ENCODE measurements at places on chromosomes 7 and 10. TPM values are rescaled to one million over a fixed set of nuclear protein-coding genes. Genes with fewer than 3 reads are reported as not detected.

DNA sequence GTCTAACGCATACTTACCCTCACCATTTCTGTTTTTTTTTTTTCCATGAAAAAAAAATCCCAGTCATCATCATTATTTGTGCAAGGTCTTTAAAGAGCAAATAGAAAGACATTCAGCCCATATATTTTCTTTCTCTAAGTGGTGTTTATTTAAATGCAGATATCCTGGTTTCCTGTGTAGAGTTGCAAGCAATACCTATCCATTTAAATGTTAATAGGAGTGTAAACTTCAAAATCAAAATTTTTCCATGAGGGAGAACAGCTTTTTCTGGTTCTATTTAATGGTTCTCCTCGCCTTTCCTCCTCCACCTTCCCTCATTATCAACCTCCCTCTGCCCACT lies 120.1 kb upstream of the AGK start:
- H3K4me3 ChIP-seq = no peak overlapping the region
- H3K27ac ChIP-seq = no peak overlapping the region
- H3K27me3 ChIP-seq = no peaks in the 10 kb centered on the region
- no peaks in the 10 kb centered on the region for H3K4me1 ChIP-seq

DNA sequence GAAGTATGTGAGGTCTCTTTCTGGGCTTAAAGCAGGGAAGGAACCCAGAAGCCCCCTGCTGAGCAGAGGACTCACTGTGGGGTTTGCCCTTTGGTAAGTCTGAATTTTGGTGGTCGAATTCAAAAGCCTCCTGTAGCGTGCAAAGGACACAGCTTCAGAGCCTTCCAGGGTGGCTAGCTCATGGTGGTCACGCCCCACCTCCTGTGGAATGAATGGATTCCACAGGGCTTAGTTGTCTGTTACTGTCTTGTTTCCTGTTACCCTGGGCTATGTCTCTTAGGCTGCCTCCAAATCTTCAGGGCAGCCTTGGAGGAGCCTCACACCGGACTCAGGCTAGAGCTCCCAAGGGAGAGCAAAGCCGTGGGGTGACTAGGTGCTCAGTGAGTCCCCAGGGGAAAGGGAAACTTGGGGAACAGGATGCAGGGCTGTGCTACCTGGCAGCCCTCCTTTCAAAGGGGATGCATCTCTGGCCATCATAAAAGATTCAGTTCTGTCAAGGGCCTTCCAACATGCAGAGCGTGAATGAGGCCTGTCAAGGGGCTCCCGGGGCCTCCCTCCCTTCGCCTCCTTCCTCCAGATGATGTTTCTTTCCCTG lies 211.7 kb downstream of the CCSER2 start:
- DNase-seq = no peak
- no peak overlapping the region for H3K27ac ChIP-seq
- H3K4me1 ChIP-seq = peaks cover 7% of the 10 kb centered on the region
- peak overlapping the region; percentile 43 for H3K4me3 ChIP-seq
- peaks cover 6% of the 10 kb centered on the region for H3K27me3 ChIP-seq

GRCh38 chr10:11581213-11581612 lies 30.2 kb downstream of the USP6NL start:
- no peaks in the 10 kb centered on the region for H3K36me3 ChIP-seq
- H3K4me3 ChIP-seq = no peak overlapping the region
- no peak for DNase-seq
- no peaks in the 10 kb centered on the region for H3K27me3 ChIP-seq
- H3K4me1 ChIP-seq = no peaks in the 10 kb centered on the region

DNA sequence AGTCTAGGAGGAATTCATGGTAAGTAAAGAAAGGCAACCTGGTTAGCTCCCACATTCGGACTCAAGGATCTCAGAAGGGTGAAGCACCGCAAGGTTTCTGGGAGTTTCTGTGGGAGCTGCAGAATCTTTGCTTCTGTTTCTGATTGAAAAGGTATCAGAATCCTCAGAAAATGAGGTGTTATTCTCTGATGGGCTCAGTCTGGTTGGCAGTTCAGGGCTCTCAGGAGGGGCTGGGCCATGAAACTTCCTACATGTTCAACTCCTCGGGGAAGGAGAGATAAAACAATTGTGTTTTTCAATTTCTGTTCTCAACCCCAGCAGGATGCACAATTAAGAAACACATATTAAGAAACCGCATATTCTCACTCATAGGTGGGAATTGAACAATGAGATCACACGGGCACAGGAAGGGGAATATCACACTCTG lies 9.1 kb downstream of the OR2A7 start:
- no peaks in the 10 kb centered on the region for H3K36me3 ChIP-seq
- H3K27ac ChIP-seq = no peak overlapping the region
- no peaks in the 10 kb centered on the region for H3K27me3 ChIP-seq
- no peaks in the 10 kb centered on the region for H3K4me1 ChIP-seq
- DNase-seq = no peak

GRCh38 chr7:143954135-143954534 lies 509 bp upstream of the OR2F1 start:
- no peaks in the 10 kb centered on the region for H3K36me3 ChIP-seq
- H3K4me3 ChIP-seq = no peak overlapping the region
- no peaks in the 10 kb centered on the region for H3K4me1 ChIP-seq

DNA sequence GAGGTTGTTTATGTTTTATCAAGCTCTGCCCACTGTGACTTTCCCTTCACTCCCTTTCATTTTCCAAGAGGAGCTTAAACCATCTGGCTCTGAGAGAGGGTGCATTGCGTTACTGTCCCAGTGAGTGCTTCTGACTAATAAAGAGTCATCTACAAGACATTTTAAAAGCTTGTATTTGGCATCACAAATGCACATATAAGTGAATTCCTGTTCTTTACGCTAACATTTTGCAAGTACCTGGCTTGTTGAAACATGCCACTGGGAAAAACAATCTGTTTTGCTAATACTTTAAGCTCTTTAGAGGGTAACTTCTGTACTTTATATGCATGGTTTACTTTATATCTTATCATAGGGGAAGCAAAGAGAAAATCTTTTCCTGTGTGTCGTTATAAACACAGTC lies 534.6 kb upstream of the POM121L12 start:
- no peak for DNase-seq
- no peak overlapping the region for H3K4me3 ChIP-seq
- no peaks in the 10 kb centered on the region for H3K4me1 ChIP-seq
- no peaks in the 10 kb centered on the region for H3K36me3 ChIP-seq

- peaks cover 6% of the 10 kb centered on the region for H3K4me1 ChIP-seq
- H3K36me3 ChIP-seq = no peaks in the 10 kb centered on the region
- no peak overlapping the region for H3K27ac ChIP-seq
- DNase-seq = no peak
- no peaks in the 10 kb centered on the region for H3K27me3 ChIP-seq
- H3K4me3 ChIP-seq = no peak overlapping the region
Observed at GRCh38 chr7:151311294-151311864, 30.2 kb upstream of the NUB1 start.

GRCh38 chr10:78543749-78544362 lies 510.2 kb downstream of the RPS24 start:
- DNase-seq = peak; percentile 65
- H3K4me3 ChIP-seq = no peak overlapping the region
- no peaks in the 10 kb centered on the region for H3K27me3 ChIP-seq
- H3K4me1 ChIP-seq = peaks cover 33% of the 10 kb centered on the region

GRCh38 chr10:60810437-60811182 lies 32.3 kb downstream of the CDK1 start:
- H3K36me3 ChIP-seq = no peaks in the 10 kb centered on the region
- H3K27ac ChIP-seq = no peak overlapping the region
- peaks cover 20% of the 10 kb centered on the region for H3K4me1 ChIP-seq
- DNase-seq = no peak
- no peak overlapping the region for H3K4me3 ChIP-seq

DNA sequence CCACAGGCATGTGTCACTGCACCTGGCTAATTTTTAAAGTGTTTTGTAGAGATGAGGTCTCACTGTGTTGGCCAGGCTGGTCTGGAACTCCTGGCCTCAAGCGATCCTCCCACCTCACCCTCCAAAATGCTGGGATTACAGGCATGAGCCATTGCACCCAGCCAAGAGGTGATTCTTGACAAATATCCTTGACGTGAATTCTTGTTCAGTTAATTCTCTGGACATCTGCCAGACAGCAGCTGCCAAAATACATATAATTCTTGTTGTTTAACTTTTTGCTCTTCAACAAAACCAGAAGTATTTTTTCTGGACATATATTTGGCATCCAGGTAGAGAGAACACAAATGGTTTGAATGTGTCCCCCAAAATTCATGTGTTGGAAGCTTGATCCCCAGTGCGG lies 3.2 kb downstream of the ACADSB start:
- no peak overlapping the region for H3K4me3 ChIP-seq
- no peaks in the 10 kb centered on the region for H3K27me3 ChIP-seq
- no peaks in the 10 kb centered on the region for H3K36me3 ChIP-seq
- H3K27ac ChIP-seq = no peak overlapping the region

DNA sequence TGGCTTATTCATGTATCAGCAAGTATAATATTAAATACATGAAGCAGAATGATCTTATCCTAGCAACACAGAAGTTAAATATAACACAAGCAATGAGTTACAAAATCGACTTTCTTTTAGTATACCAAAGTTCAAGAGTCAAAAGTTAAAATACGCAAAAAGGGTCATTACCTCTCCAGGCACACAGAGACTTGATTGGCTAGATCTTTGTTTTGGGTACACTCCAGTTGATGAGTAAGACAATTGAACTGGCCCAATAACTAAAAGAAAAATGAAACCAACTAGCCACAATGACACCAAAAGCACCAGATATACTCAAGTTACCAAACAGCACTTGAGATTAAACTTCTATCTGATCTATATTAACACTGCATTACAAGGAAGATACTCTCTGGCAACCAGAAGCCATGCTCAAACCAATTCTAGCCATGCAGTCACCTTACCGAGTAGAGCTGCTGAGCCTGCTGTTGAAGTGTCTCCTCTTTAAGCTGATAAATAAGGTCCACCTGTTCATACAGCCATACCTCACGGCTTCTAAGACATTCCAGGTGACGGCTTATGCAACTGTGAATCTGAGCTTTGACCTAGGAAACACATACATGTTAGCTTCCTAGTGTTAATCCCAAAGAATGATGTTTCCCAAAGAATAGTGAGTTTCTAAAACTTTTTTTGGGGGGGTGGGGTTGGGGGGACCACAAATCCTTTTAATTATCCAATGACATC lies 15.6 kb downstream of the NCOA4 start:
- H3K27ac ChIP-seq = no peak overlapping the region
- H3K36me3 ChIP-seq = peaks cover 72% of the 10 kb centered on the region
- no peak overlapping the region for H3K4me3 ChIP-seq

GRCh38 chr10:98620503-98620902 lies 173.8 kb upstream of the HPS1 start:
- no peak for DNase-seq
- H3K4me3 ChIP-seq = no peak overlapping the region
- no peaks in the 10 kb centered on the region for H3K36me3 ChIP-seq

Gene ANXA8L1
- 34.6 TPM for total RNA-seq

Gene TACC2
- total RNA-seq = 236 TPM

Gene UFSP1
- 3.1 TPM for total RNA-seq

DNA sequence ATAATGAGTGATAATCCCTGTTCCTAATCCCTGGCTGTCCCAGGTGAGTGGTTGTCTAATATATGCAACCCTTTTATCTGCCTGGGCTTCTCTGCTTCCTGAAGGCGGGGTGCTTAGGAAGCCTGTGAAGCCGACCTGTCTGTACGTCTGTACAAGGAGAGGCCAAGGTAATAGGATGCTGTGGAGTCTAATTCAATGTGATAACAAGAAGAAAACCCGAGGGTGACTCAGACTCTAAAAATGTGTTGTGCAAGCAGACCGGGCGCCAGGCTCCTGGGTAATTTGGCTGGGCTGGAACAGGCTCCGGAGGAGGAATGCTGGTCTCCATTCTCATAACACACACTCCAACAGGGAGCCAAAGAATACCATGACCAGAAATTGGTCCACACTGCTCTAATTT lies 43.6 kb downstream of the THNSL1 start:
- H3K27me3 ChIP-seq = no peaks in the 10 kb centered on the region
- no peak overlapping the region for H3K27ac ChIP-seq
- no peak overlapping the region for H3K4me3 ChIP-seq
- DNase-seq = peak; percentile 74

Gene SEPTIN7
- total RNA-seq = 202 TPM

GRCh38 chr10:90858461-90858968 lies 676 bp upstream of the HTR7 start:
- DNase-seq = no peak
- peak overlapping the region; percentile 42 for H3K27ac ChIP-seq
- peaks cover 44% of the 10 kb centered on the region for H3K27me3 ChIP-seq
- peak overlapping the region; percentile 65 for H3K4me3 ChIP-seq
- peaks cover 10% of the 10 kb centered on the region for H3K4me1 ChIP-seq

DNA sequence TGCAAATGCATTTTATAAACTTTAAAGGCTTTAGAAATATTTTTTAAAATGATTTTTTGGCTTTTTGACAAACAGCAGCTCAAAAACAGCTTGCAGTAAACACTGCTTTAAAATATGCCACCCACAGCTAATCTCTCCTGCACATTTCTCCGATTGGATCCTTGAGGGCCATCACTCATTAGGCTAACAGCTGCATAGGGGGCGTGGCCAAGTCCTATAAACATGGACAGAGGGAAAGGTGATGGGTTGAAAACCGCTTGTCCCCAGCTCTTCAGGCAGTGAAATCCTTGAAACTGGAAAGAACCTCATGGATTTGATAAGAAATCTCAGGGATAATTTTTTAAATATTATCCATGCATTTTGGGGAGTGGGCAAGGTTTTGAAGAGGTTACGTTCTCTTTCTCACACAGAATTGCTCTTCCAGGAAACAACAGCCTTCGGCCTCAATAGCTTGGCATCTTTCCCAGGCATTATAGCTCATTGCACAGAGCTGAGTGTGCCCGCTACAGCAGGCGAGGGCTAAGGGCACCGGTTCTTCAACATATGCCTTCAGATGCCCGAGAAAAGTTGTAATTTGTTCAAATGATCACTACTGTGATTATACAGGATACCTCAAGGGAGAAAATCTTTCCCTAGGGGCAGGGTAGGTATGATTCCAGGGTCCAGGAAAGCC lies 1.7 kb downstream of the PLEKHS1 start:
- no peak overlapping the region for H3K4me3 ChIP-seq
- H3K27ac ChIP-seq = no peak overlapping the region
- H3K4me1 ChIP-seq = no peaks in the 10 kb centered on the region
- H3K36me3 ChIP-seq = no peaks in the 10 kb centered on the region

Gene GIMAP1
- 13.0 TPM for total RNA-seq

Gene FLNC
- 7.7 TPM for total RNA-seq

- DNase-seq = no peak
- H3K4me1 ChIP-seq = peaks cover 24% of the 10 kb centered on the region
- no peak overlapping the region for H3K27ac ChIP-seq
- no peaks in the 10 kb centered on the region for H3K27me3 ChIP-seq
- no peak overlapping the region for H3K4me3 ChIP-seq
- peaks cover 9% of the 10 kb centered on the region for H3K36me3 ChIP-seq
Observed at GRCh38 chr10:27506280-27506679, 2.2 kb downstream of the RAB18 start.

Gene COL17A1
- total RNA-seq = 1.5 TPM

Gene NEBL
- total RNA-seq = 106 TPM

Gene SEMA3C
- total RNA-seq = 37.2 TPM

DNA sequence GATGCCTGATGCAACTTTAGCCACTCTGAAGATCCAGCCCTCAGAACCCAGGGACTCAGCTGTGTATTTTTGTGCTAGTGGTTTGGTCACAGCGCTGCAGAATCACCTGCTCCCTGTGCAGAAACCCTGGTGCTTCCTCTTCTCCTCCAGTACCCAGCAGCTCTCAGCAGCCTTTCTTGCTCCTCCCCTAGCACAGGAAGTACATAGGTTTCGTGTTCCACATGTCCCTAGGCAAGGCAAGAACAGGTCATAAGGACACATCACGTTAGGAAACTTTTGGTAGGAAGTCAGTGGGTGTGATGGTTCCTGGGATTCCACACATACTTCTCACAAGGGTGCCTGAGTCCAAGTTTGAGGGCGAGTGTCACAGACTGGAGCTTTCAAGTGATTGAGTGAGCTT lies 167.9 kb upstream of the PRSS1 start:
- H3K27ac ChIP-seq = no peak overlapping the region
- H3K36me3 ChIP-seq = no peaks in the 10 kb centered on the region
- no peaks in the 10 kb centered on the region for H3K4me1 ChIP-seq
- no peaks in the 10 kb centered on the region for H3K27me3 ChIP-seq
- no peak for DNase-seq
- H3K4me3 ChIP-seq = no peak overlapping the region
